Hematopoietic multipotent progenitor cell treated with erythropoietin and hydrocortisone succinate and interleukin-3 and kit ligand, for 8 days (in vitro differentiated cells): ENCODE measurements at places on chromosomes 1 and 21.

DNA sequence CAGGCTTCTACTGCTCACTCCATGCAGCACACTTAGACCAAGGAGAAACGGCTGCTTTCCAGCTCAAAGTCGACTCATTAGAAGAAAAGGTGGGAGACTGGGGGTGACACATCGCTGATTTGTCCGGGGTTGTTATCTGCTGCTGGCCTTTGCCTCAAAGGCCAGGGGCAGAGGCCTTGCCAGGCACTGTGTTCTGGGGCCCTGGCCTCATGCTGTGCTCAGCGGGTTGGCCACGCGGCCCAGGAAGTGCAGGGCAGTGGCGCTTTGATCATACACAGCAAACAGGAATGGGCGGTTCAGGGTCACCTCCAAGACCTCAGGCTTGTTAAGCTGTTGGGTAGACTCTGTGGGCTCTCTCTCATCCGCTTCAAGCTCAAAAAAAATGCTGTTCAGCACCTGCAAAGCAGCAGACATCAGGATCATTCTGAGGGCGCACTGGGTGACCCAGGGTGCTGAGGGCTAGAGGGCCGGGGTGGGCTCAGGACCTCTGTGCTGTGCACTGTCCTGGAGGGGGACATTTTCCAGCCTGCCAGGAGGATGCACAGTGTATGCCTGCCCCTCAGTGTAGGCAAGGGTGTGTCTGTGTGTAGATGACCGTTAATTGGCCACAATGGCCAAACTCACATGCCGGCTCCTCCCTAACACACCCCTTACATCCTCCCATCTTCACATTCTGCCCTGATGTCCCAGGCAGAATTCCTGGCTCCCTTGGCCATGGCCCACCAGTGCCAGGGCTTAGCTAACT lies 10.8 kb downstream of the AGT start:
- DNase-seq = no peak

- DNase-seq = peak; percentile 91
Measured at GRCh38 chr1:119737040-119737682, 25.4 kb downstream of the PHGDH start.

DNA sequence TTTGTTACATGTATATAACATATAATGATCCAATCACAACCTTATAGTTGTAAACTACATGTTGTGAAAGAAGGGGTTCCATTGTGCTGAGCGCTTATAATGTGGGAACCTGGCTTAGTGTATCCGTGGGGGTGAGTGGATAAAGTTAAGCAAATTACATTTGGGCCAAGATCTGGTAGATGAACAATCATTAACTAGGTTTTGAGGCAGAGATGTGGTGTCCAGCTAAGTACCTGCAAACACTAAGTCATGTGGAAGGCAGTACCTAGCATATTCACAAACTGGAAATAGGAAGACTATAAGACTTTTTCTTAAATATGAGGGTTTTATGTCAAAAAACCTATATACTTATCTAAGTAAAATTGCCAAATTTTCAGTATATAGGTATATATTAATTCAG lies 167.2 kb upstream of the PDE4B start:
- DNase-seq = no peak

DNA sequence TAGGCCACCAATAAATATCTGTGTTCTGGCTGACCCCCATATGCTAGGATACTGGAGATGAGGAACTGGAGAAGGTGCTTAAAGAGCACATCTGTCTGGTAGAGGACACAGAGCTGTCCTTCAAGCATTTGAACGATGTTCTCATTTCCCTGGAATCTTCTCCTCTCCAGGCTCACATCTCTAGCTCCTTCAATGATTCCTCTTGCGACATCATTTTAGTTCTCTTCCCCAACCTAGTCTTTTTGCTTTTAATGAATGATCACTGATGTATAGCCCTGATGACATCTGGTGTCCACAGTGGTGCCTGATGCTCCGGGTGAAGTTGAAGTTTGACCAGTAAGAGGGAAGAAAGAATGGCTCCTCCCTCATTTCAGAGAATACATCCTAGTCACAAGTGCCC lies 80.8 kb upstream of the UBE2U start:
- no peak for DNase-seq

- DNase-seq = no peak
Measured at GRCh38 chr1:11156441-11156840, 32.7 kb upstream of the ANGPTL7 start.

DNA sequence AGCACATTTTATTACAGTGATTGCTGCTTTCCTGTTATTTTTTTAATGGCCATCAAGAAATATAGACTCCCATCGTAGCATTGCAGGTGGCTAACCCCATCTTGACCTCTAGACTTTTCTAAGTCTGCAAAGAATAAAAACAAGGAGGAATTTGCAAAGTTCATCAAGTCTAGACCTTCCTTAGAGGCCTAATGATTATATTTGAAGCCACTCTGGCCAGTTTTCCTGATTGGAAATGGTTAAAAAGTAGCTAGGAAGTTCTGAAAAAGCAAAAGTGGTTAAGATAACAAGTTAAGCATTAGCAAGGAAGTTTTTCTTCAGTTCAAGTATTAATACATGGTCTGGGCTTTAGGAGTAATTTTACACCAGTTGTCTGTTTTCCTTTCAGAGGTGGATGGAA lies 16.7 kb upstream of the KCNJ15 start:
- DNase-seq = no peak

GRCh38 chr1:6178751-6179563 lies 1.2 kb downstream of the CHD5 start:
- DNase-seq = no peak

- DNase-seq = no peak
Measured at GRCh38 chr21:15752763-15753407, 23.1 kb downstream of the USP25 start.
